ENCODE measurements at places on chromosomes 12 and 14.
A peak's percentile ranks its signal among the peaks of the same experiment; 100 is the strongest.

DNA sequence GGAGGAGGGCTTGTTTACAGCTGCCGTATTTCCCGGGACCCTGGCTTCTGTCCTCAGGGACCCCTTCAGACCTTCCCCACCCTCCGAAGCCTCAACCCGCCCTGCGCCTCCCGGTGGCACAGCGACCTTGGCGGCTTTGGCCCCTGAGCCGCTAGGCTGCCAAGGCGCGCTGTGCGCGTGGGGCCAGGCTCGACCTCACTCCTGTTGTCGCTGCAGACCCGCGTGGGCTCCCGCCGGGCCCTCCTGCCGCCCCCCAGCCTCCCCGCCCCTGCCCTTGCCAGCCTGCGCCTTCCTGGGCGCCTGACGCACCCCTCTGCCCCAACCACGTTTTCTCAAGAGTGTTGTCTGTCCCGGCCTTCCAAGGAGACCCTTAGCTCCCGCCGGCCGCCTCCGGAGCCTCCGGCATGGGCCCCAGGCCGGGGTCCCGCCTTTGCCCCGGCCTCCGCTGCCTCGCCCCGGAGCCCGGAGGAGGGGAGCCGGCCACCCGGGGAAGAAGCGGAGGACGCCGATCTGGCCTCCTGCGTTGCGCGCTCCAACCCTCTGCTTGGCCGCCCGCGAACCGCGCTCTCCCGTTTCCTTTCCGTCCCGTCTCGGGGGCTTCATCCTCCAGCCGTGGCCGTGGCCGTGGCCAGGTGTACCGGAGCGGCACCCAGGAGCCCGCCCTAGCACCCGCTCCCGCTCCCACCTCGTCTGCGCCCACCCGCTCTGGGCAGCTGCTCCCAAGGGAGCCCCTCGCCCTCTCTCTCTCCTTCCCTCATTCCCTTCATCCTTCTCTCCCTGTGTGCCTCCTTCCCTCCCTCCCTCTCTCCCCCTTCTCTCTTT lies 19.9 kb downstream of the PPP2R5C start:
- DNase-seq, result peak; percentile 12

DNA sequence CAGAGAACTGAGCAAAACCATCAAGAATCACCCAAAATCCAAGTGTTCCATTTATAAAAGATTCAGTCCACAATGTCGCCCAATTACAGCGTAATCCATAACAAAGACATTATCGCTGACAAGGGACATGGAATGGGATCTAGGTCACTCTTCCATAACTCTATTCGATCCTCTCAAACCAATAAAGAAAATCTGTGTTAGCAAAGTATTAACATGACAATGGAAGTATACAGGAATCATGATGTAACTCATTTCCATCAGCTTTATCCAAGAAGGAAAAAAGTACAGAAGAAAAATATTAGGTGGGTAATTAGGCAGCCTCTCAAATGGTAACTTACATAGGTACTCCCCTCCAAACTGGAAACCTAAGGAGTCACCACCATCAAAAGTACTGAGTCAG lies 4.9 kb downstream of the ZFYVE1 start:
- no peak for DNase-seq

DNA sequence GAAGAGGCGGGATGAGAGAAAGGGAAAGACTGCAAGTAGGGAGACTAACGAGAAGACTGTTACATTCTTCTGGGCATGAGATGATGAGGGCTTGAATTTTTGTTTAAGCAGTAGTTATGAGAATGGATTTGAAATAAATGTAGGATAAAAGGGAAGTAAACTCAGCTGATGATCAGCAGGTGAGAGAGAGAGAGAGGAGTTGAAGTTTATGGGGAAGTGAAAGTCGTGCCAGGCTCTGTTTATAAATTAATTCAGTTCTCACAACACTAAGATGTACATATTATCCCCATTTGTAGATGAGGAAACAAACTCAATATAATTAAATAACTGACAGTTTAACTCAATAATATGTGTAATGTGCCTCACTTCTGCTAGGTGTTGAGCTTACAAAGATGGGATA lies 170.0 kb upstream of the RMST start:
- no peak for DNase-seq

GRCh38 chr14:21990116-21990515 lies 316.5 kb upstream of the OR4E1 start:
- DNase-seq, result no peak

DNA sequence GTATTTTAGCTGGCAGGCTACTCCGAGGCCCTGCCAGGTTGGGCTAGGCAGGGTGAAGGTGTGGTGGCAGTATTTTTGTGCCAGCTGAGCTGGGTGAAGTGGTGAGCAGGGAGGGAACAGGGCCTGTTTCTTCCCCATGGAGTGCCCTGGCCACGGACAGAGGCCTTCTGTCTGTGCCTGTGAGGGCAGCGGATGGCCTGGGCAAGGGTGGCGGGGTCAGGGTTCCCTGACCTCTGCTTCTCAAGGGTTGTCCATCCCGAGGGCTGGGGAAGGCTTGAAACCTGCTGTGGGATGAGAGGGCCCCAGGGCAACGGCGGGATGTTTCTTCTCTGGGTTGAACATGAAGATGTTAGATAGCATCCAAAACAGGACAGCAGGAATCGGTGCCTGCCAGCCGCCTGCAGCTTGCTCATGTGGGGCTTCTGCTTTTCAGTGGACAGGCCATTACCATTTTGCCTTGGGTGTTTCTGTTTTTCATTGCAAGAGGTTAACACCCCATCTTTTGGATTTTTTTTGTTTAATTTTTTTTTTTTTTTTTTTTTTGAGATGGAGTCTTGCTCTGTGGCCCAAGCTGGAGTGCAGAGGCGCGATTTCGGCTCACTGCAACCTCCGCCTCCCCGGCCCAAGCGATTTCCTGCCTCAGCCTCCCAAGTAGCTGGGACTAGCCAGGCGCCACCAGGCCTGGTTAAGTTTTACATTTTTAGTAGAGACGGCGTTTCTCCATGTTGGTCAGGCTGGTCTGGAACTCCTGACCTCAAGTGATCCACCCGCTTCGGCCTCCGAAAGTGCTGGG lies 3.3 kb downstream of the MTA1 start:
- DNase-seq, result no peak

All from LHCN-M2 (cell line).